HuH-7.5 (cell line): ENCODE measurements at places on chromosomes 2 and 18.

DNA sequence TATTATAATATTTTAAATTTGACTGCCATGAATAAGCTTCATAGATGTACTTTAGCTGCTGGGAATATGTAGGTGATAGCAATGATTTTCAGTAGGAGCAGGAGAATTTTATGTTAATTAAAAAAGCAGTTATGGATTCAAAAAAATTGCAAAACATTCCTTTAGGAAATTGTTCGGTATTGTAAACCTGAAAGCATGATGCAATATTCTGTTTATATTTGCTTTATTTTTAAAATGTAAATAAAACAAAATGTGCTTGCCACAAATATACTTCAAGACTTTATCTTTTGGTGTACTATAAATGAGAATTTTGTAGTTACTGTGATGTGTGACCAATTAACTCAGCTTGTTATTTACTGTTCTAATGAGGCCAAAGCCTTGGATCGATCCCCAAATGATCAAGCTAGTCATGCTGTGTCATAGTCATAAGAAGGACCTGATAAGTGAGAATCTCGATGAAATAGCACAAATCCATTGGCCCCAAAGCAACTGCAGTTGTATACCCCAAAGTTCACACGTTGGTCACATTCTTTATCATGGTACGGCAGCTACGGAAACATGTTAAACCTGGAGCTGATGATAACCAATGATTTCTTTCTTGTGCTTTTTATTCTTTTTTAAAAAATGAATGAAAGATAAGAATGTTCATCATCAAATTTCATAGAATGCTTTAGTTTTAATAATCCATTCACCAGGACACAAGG lies 23.6 kb upstream of the ATIC start:
- DNase-seq: no peak

GRCh38 chr18:5431836-5432575 lies 111.8 kb downstream of the EPB41L3 start:
- no peak for DNase-seq

DNA sequence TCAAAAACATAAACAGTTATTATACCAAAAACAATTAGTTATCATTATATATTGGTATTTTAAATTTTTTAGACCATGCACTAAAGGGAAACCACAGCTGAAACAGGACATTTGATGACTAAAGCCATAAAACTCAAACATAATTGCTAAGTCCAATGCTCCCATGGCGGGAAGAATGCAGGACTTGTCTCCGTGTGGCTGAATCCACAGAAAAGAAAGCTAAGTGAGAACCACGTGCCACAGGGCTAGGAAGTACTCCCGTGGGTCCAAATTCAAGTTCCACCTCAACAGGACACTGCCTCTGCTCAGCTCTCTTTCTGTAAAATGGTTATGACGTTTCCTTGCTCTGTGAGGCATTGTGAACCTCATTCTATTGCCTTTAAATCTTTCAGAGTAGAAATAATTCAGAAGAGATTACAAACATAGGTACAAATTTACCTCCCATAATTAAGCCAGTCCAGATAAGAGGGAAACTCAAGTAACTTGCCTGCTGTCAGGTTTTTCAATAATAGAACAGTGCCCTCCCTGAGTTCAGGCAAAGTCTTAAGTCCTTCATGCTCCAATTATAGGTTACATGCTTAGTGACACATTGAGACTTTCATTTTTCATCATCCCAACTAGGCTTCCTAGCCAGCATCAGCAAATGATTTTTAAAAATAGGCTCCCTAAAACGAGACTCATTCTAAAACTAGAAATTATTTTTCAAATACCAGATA lies 36.7 kb downstream of the FTCDNL1 start:
- no peak for DNase-seq

DNA sequence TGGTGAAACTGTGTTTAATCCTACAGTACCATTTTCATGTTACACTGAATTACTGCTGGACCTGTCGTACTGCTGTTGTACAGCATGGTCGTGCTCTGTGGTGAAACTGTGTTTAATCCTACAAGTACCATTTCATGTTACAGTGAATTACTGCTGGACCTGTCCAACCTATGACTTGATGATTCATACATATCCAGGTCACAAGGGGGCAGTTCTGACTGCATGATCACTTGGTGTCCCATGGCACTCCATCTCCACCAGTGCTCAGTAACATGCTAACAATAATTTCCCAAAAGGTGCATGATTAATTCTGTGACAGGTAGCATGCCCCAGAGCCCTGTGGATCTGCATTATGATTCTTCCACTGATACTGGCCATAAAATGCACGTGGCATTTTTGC lies 101.6 kb downstream of the ADCYAP1 start:
- DNase-seq: no peak

DNA sequence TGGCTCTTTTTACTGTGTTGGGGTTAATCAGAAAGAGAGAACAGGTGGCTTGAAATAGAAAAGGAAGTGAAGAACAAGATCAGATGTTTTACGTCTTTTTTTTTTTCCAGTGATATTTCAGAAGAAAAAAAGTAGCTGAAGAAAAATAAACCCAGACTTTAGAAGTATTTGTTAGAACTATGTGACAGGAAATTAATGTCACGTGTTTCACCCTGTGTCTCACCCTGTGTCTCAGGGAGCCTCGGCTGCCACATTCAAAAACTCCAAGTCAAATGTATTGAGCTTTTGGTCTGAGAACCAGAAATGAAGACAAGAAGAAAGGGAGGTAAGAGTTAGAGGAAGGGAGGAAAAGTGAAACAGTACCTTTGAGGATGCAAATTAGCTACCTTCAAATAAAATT lies 38.0 kb downstream of the AKAIN1 start:
- no peak for DNase-seq

GRCh38 chr2:8455236-8456150 lies 226.4 kb upstream of the ID2 start:
- DNase-seq: no peak

DNA sequence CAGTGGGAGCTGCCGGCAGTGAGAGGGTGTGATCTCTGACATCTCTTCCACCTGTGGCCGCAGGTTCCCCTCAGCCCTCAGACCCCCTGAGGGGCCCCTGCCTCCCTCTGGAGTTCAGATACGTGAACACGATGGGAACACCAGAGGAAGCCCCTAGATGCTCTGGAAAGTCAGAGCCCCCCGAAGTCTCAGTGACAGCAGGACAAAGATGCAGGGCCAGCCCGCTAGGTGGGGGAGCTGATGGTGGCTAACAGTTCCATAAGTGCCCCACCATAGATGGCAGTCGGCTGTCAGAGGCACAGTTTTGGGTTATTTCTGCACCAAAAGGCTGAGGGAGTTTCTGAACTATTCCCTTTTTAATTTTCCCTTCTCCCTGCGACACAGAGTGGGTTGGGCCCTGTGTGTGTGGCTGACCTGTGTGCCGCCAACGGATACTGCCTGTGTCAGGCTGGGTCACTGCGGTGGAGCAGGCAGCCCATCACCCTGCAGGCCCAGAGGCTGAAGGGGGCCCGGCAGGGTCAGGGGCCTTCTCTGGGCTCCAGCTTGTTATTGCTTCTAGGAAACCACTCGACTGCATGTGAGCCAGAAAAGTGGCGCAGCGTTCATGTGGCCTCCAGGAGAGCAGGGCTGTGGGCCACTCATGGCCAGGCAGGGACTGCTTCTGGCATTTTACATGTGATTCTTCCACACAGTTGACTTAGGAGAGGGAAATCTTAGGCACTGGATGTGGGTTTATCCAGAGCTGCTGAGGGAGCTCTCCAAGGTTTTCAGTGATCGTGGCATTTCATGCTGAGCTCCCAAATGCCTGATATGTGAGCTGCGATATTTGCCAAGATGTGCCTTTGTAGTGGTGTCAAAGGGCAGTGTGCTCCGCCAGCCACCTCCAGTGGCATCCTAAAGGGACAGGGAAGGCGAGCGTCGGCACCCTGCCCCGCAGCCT lies 225.1 kb downstream of the SH3RF3 start:
- DNase-seq: no peak

DNA sequence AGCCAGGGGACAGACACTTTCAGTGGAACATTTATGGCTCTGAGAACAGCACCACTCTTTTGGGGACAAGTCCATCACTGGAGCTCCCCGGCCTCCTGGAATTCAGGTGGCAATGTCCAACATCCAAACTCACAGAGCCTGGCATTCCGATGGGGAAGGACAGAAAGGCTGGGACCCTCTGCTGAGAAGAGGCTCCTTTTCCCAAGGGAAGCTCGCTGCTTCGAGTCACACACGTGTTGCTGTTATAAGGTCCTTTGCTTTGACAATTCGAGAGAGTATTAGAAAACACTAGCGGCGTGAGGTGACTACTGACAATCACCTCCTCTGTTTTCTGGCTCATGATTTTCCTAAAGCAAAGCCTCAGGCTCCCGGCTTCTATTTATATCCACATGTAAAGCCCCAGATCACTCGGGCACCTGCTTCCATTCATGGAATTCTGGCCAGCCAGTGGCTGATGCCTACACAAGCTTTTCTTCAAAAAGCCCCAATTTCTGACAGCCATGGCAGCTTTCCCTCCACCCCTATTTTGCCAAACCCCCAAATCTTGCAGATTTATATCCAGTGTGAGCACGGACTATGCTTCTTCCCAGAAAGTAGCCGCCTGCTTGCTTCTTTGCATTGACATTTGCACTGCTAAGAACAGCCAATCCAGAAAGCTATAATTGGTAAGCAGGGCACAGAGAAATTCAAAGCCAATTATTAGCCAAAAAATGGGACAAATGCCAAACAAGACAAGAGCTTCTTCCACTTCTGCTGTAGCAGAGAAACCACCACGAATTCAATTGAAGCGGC lies 67.3 kb downstream of the NDUFA10 start:
- no peak for DNase-seq

DNA sequence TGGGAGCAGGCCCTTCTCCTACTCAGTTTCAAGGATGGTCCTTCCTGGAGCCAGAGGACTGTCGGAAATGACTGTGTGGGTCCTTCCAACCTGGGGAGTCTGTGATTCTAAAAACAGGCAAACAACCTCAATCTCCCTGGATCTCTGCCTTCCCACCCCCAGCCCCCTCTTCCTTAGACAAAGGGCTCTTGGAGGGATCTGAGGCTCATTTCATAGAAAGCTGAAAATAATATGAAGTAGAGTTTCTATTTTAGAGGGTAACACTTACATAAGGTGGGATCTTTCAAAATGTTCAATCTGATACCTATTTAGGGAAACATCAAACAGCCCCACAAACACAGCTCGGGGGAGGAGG lies 69.4 kb downstream of the RHOB start:
- DNase-seq: no peak

GRCh38 chr18:57832730-57833129 lies 29.6 kb upstream of the ATP8B1 start:
- DNase-seq: no peak

GRCh38 chr2:199186301-199186751 lies 271.4 kb downstream of the SATB2 start:
- DNase-seq: no peak

- no peak for DNase-seq
Observed at GRCh38 chr2:142426064-142426463, 295.2 kb upstream of the LRP1B start.

DNA sequence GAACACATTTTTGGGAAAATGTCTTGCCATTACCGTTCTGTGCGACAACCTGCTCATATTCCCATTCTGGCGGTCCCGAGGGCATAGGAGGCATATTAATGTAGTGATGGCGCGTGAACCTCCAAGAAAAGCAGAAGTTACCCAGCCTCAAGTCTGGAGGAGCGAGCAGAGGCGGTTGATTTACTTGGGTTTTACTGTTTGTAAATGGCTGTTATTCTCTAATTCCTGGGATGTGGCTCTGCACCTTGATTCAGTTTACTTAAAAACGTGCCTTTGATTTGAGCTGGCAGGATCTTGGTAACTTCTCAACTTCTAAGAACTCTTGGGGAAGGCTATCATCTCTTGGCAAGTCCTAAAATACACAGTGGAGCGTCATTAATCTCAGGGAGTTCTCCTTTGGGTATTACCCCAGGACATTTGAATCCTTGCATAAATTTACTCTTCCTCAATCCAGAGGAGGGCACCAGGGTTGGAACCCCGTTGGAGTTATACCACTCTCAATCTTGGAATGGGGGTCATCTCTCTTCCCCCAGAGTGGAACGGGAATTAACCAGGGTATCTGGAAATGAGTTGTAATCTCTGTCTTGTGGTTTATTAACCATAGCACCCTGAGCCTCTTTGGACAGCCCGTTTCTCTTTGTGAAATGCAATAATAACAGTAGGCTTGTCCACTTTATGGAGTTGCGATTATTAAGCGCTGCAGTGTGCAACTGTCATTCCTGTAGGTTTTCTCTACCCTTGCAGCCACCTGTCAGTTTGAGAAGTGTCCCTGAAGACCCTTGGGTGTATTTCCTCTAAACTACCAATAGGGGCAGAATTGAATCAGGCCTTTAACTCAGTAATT lies 2.1 kb downstream of the HK2 start:
- peak; percentile 60 for DNase-seq

- no peak for DNase-seq
Observed at GRCh38 chr2:149061133-149061745, 22.7 kb downstream of the LYPD6B start.

GRCh38 chr2:240926516-240927389 lies 20.6 kb downstream of the CROCC2 start:
- no peak for DNase-seq

GRCh38 chr2:220334210-220334609 lies 706.8 kb downstream of the SLC4A3 start:
- DNase-seq: no peak

DNA sequence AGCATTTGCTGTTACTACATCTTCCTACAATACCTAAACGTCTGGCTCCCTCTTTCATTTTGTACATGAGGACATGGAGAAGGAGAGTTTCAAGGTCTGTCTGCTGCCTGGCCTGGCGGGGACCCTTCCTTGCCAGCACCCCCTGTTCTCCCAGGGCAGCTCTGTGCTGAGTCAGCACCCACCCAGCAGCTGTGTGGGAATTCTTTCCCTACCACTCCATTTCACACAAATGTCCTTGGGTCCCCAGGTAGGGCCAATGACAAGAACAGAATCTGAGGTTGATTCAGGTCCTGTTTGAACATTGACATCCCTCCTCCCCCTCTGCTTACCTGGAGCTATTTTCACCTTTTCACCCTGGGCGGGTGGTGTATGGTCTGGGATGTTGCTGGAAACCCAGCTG lies 129.9 kb upstream of the ITGA6 start:
- DNase-seq: no peak

- no peak for DNase-seq
Observed at GRCh38 chr2:205461169-205461568, 221.1 kb upstream of the NRP2 start.

GRCh38 chr2:42249887-42250286 lies 80.7 kb downstream of the EML4 start:
- DNase-seq: no peak

GRCh38 chr2:29317801-29318485 lies 202.7 kb downstream of the CLIP4 start:
- DNase-seq: no peak

- no peak for DNase-seq
Observed at GRCh38 chr2:64779117-64779690, 125.5 kb upstream of the SERTAD2 start.

DNA sequence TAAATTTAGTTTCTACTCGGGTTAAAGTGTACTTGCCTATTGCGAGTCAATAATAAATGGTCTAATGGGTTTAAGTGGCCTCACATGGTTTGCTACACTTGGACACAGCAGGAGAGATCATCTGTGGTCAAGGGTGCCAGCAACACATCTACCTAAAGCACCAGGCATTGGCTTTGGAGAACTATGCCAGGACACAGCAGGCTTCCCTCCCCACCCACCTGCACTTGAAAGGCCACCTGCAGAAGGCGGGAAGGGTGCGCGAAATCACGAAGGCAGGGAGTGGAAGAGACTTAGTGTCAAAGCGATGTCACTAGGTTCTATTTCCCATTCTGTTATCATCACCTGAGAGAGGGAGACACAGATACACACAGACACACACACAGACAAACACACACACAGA lies 44.5 kb downstream of the MYT1L start:
- no peak for DNase-seq
